ENCODE measurements at places on chromosomes 6 and 20.

DNA sequence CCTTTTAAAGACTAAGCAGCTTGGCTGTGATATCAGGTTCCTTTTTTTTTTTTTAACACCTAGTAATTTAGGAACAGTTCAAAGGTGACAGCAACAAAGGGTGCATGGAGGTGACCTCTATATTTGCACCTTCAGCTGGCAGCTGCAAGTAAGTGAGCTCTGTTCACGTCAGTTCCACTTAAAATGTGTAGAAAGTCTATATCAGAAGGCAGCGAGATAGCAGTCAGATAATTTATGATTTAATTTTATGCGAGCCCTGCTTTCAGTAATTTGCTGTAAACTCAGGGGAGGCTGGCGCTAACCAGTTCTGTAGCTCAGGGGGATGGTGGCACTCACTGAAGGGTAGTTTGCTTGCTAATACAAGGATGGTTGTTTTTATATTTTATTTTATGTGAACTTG is 602.8 kb upstream of the MMS22L start:
- H3K4me1 ChIP-seq, result no peaks in the 10 kb centered on the region
- H3K27me3 ChIP-seq, result no peaks in the 10 kb centered on the region
- no peaks in the 10 kb centered on the region for H3K36me3 ChIP-seq
- no peak overlapping the region for H3K4me3 ChIP-seq
- H3K27ac ChIP-seq, result no peak overlapping the region

GRCh38 chr6:36323062-36323461 is 13.6 kb downstream of the BNIP5 start:
- no peaks in the 10 kb centered on the region for H3K4me1 ChIP-seq
- no peak overlapping the region for H3K27ac ChIP-seq
- H3K4me3 ChIP-seq, result no peak overlapping the region
- H3K27me3 ChIP-seq, result no peaks in the 10 kb centered on the region
- DNase-seq, result no peak

GRCh38 chr20:22341508-22341907 is 242.9 kb downstream of the FOXA2 start:
- no peak overlapping the region for H3K4me3 ChIP-seq
- no peak for DNase-seq
- H3K27ac ChIP-seq, result no peak overlapping the region
- no peaks in the 10 kb centered on the region for H3K27me3 ChIP-seq
- H3K36me3 ChIP-seq, result no peaks in the 10 kb centered on the region

GRCh38 chr6:50961611-50962010 is 142.9 kb downstream of the TFAP2B start:
- H3K27ac ChIP-seq, result no peak overlapping the region
- H3K36me3 ChIP-seq, result no peaks in the 10 kb centered on the region
- H3K27me3 ChIP-seq, result no peaks in the 10 kb centered on the region
- no peak overlapping the region for H3K4me3 ChIP-seq
- no peak for DNase-seq
- H3K4me1 ChIP-seq, result no peaks in the 10 kb centered on the region

- H3K4me1 ChIP-seq, result peaks cover 11% of the 10 kb centered on the region
- no peak overlapping the region for H3K4me3 ChIP-seq
- DNase-seq, result no peak
- H3K27ac ChIP-seq, result no peak overlapping the region
- no peaks in the 10 kb centered on the region for H3K36me3 ChIP-seq
- H3K27me3 ChIP-seq, result no peaks in the 10 kb centered on the region
Observed at GRCh38 chr6:83061190-83061589, 4.5 kb downstream of the UBE3D start.

GRCh38 chr6:136118787-136119186 is 131.3 kb downstream of the MTFR2 start:
- no peaks in the 10 kb centered on the region for H3K36me3 ChIP-seq
- no peaks in the 10 kb centered on the region for H3K27me3 ChIP-seq
- H3K4me3 ChIP-seq, result no peak overlapping the region
- no peak overlapping the region for H3K27ac ChIP-seq
- peaks cover 3% of the 10 kb centered on the region for H3K4me1 ChIP-seq

DNA sequence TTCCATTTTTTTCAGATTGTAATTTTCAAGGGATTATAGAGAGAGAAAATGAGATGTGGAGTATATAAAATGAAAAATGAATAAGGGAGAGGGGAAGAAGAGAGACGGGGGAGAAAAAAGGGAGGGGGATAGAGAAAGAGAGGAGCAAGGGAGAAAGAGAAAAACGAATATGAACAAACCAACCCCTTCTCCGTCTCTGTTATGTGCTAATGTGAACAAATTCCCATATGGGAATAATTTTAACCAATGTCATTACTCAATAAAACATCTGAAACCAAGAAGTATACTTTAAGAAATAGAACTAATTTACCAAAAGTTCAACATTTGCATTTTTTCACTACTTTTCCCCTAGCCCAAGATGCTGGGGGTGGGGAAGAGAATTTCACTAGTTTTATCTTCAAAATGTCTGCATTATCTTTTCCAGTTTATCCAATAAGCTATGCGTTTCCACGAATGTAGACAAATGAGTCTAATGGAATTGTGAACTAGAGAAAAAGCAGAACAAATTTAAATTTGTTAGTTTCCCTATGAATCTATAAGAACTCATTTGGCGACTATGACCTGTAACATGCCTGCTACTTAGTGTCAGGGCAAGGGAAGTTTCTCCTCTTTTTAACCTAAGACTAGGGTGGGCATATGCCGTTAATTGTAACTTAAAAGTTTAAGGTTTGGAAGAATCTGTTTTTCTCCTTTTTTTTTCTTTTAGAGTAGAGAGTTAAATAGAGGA is 286.3 kb downstream of the BTBD9 start:
- no peaks in the 10 kb centered on the region for H3K27me3 ChIP-seq
- no peak overlapping the region for H3K4me3 ChIP-seq
- no peak overlapping the region for H3K27ac ChIP-seq

GRCh38 chr6:17673543-17674254 is 33.0 kb downstream of the NUP153 start:
- no peaks in the 10 kb centered on the region for H3K36me3 ChIP-seq
- no peaks in the 10 kb centered on the region for H3K4me1 ChIP-seq
- DNase-seq, result no peak

DNA sequence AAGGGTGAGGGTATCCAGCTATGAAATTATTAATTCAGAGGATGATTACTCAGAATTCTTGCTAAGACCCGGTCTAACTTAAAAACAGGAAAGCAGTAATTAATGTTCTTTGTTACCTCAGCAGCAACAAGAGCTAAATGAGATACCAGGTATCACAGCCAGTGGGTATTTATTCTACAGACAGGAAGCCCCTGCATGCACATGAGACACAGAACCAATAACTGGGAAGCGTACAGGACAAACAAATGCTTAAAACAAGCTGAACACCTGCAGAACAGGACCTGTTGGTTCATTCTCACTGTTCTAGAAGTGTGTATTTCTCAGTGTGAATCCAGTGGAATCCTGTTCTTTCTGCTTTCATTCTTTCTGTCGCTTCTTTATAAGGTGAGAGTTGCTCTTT is 30.9 kb downstream of the SCML4 start:
- DNase-seq, result peak; percentile 12
- no peaks in the 10 kb centered on the region for H3K36me3 ChIP-seq
- no peak overlapping the region for H3K4me3 ChIP-seq
- no peak overlapping the region for H3K27ac ChIP-seq
- H3K4me1 ChIP-seq, result no peaks in the 10 kb centered on the region
- no peaks in the 10 kb centered on the region for H3K27me3 ChIP-seq

DNA sequence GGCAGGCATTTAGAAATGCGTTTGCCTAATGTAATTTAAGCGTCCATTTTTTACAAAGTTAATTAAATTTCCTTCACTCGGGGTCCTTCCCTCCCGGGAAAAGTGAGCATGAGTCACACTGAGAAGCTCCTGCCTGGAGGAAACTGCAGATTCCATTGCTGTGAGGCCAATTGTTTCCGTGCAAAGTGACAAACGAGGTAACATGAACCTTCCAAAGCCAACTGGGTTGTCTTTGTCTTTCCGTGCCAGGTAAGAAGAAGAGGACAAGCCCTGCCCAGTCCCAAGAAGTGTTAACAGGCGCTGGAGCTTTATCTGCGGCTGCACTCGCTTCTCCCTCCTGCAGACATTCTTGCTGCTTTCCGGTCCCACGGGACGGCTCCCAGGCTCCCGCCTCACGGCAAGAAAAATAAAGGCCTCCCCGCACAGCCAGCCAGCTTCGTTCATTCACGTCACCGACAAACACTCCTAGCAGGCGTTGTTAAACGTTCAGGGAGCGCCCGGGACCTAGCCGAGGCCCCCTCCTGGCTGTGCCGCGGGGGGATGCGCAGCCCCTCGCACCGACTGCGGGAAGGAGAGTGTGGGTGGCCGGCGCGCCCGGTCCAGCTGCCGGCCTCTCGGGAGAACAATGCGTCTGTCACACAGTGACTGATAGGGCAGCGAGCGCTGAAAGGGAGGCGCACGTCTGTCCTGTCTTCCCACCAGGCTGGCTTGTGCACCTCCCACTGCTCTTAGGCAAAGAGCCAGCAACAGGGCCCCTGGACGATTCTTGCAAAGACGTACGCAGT is 61.5 kb upstream of the HDDC2 start:
- H3K4me3 ChIP-seq, result peak overlapping the region; percentile 52
- DNase-seq, result no peak
- H3K36me3 ChIP-seq, result no peaks in the 10 kb centered on the region
- peak overlapping the region; percentile 65 for H3K27ac ChIP-seq
- H3K4me1 ChIP-seq, result peaks cover 30% of the 10 kb centered on the region

GRCh38 chr6:107616775-107617174 is 126.9 kb downstream of the SOBP start:
- no peaks in the 10 kb centered on the region for H3K36me3 ChIP-seq
- no peak for DNase-seq
- H3K27ac ChIP-seq, result no peak overlapping the region
- no peaks in the 10 kb centered on the region for H3K27me3 ChIP-seq

GRCh38 chr20:10739566-10739965 is 65.8 kb upstream of the JAG1 start:
- H3K27ac ChIP-seq, result peak overlapping the region; percentile 21
- H3K36me3 ChIP-seq, result no peaks in the 10 kb centered on the region
- no peak overlapping the region for H3K4me3 ChIP-seq
- DNase-seq, result no peak
- H3K4me1 ChIP-seq, result peaks cover 24% of the 10 kb centered on the region

GRCh38 chr6:104949206-104949605 is 7.7 kb upstream of the LIN28B start:
- H3K36me3 ChIP-seq, result no peaks in the 10 kb centered on the region
- H3K27ac ChIP-seq, result no peak overlapping the region
- H3K4me3 ChIP-seq, result no peak overlapping the region
- DNase-seq, result no peak
- peaks cover 10% of the 10 kb centered on the region for H3K27me3 ChIP-seq

GRCh38 chr6:19891451-19891850 is 54.3 kb downstream of the ID4 start:
- H3K27ac ChIP-seq, result no peak overlapping the region
- H3K36me3 ChIP-seq, result no peaks in the 10 kb centered on the region
- no peaks in the 10 kb centered on the region for H3K4me1 ChIP-seq

DNA sequence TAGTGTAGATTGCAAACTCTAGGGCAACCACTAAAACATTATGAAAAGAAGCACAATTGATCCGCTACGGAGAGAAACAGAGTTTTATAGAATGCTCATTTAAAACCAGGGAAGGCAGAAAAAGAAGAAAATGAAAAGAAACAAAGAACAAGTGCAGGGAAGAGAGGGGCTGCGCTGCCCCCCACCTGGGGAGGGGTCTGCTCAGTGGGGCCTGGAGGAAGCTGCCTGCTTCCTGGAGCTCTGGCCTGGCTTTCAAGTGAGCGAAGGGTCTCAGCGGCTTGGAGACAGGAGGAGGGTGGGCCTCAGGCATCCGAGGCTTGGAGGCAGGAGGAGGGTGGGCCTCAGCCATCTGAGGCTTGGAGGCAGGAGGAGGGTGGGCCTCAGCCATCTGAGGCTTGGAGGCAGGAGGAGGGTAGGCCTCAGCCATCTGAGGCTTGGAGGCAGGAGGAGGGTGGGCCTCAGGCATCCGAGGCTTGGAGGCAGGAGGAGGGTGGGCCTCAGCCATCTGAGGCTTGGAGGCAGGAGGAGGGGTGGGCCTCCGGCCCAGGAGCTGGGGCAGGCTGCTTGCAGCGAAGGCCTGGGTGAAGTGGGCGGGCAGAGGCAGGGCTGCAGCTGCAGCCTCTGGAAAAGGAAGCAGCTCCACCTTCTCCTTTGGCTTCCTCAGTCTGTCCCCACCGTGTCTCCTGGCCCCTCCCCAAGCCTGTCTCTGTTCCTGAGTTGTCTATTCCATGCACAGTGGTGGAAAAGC is 406.3 kb downstream of the TAF4 start:
- no peak overlapping the region for H3K27ac ChIP-seq
- no peaks in the 10 kb centered on the region for H3K4me1 ChIP-seq
- no peaks in the 10 kb centered on the region for H3K27me3 ChIP-seq
- H3K4me3 ChIP-seq, result no peak overlapping the region

GRCh38 chr6:20188630-20189075 is 23.6 kb downstream of the MBOAT1 start:
- H3K36me3 ChIP-seq, result no peaks in the 10 kb centered on the region
- no peak for DNase-seq
- no peak overlapping the region for H3K27ac ChIP-seq
- no peaks in the 10 kb centered on the region for H3K27me3 ChIP-seq

GRCh38 chr20:651713-652614 is 1.0 kb downstream of the SRXN1 start:
- H3K4me3 ChIP-seq, result peak overlapping the region; percentile 84
- no peak for DNase-seq
- H3K27me3 ChIP-seq, result no peaks in the 10 kb centered on the region
- H3K27ac ChIP-seq, result peak overlapping the region; percentile 87
- peaks cover 25% of the 10 kb centered on the region for H3K4me1 ChIP-seq

GRCh38 chr6:134750669-134751068 is 199.2 kb downstream of the ALDH8A1 start:
- no peaks in the 10 kb centered on the region for H3K27me3 ChIP-seq
- no peak overlapping the region for H3K27ac ChIP-seq
- DNase-seq, result no peak
- H3K36me3 ChIP-seq, result no peaks in the 10 kb centered on the region

- no peaks in the 10 kb centered on the region for H3K4me1 ChIP-seq
- no peak overlapping the region for H3K4me3 ChIP-seq
- no peaks in the 10 kb centered on the region for H3K36me3 ChIP-seq
- no peaks in the 10 kb centered on the region for H3K27me3 ChIP-seq
- DNase-seq, result no peak
Observed at GRCh38 chr6:140897804-140898573, 1234.7 kb upstream of the GJE1 start.

DNA sequence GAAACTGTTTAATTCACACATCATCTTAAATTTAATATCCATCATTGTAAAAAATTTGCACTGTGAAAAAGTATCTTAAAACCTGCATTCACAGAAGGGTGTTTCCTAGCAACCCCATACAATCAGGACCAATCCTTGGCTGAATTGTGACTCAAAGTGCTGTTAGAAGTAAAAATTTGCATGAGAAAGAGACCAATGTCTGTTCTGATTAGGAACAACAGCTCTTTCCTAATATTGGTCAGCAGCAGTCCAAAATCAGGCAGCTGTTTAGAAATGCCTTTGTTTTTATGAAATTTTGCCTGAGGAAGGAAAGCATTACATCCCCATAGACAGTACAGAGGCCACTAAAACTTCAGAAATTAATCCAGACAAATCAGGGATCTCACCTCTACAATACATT is 987.0 kb downstream of the HACE1 start:
- DNase-seq, result no peak
- no peaks in the 10 kb centered on the region for H3K27me3 ChIP-seq
- H3K4me1 ChIP-seq, result no peaks in the 10 kb centered on the region
- no peak overlapping the region for H3K27ac ChIP-seq
- H3K4me3 ChIP-seq, result no peak overlapping the region
- H3K36me3 ChIP-seq, result no peaks in the 10 kb centered on the region
